Memory B cell (primary cell): ENCODE measurements at places on chromosomes 1 and 21.

DNA sequence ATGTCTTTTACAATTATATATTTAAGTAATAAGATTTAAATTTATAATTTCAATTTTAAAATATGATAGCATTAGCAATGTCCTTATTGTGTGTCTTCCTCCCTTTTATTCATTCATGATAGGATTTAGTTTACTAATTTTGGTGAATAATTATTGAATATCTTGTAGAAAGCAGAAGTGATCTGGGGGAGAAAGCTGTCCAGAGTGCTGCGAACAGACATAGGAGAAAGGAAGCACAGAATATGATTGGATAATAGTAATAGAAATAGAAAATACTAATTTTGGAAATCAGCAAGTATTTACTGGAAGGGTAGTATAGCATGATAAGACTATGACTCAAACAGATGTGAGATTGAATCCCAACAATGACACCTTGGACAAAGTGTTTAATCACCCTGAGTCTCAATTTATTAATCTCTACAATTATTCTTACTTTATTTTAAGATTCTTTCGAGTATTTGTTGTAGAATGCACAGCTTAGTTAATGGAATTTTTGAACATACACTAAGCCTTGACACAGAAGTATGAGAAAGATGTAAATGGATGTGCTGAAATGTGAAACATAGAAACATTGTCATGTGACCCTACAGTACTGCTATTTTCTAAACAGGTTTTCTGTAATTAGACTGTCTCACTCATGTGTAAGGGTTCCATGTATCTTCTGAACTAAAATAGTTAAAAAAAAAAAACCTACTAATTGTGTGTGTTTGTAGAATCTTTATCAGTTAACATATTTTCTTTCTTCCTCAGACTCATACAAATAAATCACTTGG is 7.9 kb downstream of the SH3GLB1 start:
- DNase-seq: no peak

DNA sequence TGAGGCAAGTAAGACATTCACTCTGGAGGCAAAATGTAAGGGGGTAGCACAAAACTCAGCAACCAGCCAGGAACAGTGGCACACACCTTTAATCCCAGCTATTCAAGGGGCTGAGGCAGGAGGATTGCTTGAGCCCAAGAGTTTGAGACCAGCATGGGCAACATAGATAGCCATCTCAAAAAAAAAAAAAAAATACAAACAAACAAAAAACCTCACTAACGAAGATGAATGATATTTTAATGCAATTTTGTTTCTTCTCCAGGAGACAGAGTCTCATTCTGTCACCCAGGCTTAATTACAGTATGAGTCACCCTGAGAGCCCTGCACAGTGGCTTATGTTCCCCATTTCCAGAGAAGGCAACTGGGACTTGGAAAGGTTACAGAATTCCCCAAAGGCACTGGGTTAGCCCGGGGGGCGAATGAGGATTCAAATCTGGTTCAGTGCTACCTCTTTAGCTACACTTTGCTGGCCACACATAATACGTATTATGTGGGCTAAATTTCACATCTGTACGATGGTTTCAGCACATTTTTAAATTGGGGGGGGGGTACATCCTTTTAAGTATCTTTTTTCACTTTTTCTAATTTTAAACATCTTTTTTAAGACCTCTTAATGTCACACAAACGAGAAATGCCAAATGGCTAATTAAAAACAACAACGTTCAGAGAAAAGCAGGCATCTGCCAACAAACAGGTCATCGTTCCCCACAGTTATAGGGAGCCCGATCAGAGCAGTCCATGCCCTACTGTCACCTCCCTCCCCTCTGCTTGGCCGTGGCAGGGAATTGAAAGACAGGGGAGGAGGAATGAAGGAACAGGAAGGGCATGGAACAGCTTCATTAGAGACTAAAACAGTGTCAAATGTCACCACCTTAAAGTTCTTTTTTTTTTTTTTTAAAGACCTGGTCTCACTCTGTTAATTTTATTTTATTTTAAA is 3.5 kb downstream of the CELA2A start:
- DNase-seq: no peak

DNA sequence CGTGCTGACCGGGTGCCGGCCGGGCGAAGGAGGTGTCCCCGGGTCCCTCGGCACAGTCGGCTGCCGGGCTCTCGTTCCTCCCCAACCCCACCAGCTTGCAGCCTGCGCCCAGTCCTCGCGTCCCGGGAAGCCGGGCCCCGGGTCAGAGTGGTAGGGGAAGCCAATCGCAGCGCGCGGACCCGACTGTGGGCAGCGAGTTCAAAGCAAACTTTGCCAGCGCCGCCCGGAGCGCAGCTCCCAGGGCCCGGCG is 328 bp downstream of the MYCL start:
- DNase-seq: no peak

- no peak for DNase-seq
These were observed 1.4 kb upstream of the PLEKHN1 start for GRCh38 chr1:964691-965525.

- no peak for DNase-seq
These were observed 348.7 kb downstream of the PAPPA2 start for GRCh38 chr1:176811511-176812288.

- DNase-seq: no peak
These were observed 13.9 kb upstream of the SLC5A9 start for GRCh38 chr1:48208652-48209051.

DNA sequence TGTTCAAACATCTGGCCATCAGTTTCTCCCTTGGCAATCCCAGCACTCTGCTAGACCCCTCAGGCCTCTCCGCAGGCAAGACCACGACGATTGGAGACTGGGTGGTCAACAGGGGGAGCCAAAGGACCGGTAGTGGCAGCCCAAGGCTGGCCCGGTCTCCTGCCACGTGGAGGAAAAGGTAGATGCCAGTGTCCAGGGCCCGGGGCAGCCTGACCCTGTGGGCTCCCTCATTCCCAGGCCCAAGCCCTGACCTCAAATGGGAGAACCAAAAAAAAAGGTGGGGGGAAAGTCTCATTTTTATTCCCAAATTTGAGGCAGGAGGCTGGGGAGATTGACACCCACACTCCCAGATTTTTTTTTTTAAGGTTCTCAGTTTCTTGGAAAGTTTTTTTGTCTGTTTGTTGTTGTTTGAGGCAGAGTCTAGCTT is 24.8 kb downstream of the S100A6 start:
- DNase-seq: peak; percentile 75

DNA sequence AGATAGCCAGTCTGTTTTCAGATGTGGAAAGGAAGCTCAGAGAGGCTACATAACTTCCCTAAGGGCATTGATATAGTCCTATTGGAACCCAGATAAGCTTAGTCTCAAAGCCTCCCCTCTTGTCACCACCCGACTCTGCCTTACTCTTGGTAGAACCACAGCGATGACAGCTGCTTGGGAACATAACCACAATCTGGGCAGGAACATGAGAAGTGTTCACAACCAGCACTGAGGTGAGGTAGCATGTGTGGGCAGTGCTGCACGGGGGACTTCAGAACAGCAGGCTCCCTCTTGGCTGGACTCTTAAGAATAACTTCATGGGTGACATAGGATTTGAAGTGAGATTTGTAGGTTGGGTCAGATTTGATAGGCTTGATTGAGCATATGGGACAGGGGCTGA is 9.3 kb upstream of the S100A10 start:
- no peak for DNase-seq

GRCh38 chr1:216788671-216789070 is 65.4 kb upstream of the ESRRG start:
- DNase-seq: no peak

DNA sequence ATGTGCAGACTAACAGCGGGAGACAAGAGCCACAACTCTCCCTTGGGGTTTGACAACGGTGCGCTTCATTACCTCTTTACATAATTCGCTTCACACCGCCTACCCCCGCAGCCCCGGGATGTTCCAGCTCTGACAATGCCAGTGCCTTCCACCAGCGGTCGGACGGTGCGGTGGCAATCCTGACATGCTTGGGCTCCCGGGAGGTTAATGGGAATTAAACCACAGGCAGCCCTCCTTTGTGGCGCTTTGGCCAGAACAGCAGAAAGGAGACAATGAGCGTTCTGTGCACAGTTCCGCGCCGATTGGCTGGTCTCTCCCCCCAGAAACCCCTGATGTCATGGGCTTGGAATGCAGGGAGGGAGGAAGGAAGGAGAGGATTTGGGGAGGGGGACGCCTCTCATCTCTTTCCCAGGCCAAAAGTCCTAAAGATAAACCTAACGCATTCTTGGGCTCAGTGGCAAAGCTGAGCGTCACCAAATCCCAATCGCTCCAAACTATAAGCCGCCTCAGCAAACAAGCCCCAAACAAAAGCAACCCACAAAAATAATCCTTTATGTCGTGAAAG is 1.3 kb downstream of the CNN3 start:
- DNase-seq: peak; percentile 29

DNA sequence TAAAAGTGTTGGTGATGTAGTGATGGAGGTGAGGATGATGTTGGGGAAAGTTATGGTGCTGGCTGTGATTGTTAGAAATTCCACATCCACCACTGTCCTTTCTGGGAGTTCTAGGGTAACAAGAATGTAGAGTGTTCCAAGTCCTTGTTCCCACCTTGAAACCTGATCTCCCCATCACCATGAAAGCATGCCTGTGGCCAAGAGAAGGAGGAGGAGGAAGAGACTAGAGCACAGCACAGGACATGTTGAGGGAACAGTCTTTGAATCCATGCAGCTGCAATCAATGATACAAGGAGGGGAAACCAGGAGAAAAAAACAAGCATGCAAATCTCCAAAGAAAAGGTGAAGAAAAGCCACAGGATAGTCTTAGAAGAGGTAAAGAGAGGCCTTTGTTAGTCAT is 45.9 kb upstream of the ARTN start:
- DNase-seq: no peak

DNA sequence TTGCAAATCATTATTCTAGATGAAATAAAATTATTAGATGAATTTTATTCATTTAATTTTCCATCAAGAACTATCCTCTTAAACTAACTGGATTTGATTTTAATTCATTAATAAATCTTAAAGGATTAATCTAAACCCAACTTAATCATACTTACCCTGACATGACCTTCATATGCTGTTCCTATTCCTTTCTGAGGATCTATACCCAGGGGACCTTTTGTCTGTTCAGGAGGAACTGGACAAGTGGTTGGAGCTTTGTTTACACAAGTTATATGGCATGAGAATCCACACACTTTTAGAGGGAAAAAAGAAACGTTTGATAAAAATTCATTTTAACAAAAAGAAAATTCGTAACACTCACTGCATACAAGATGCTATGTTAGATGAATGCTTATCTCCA is 95.2 kb downstream of the COQ8A start:
- DNase-seq: no peak

GRCh38 chr1:39148942-39149341 is 55.6 kb upstream of the MACF1 start:
- DNase-seq: no peak

- DNase-seq: no peak
These were observed 15.2 kb upstream of the IGSF3 start for GRCh38 chr1:116682641-116683221.

GRCh38 chr1:42006836-42007235 is 88.1 kb upstream of the HIVEP3 start:
- no peak for DNase-seq
